ENCODE measurements at places on chromosomes 6 and 20.

- DNase-seq = no peak
These were observed 94.6 kb downstream of the BANF2 start for GRCh38 chr20:17794400-17794799.

- DNase-seq = no peak
These were observed 110.4 kb downstream of the SYCP2 start for GRCh38 chr20:59823030-59823423.

- DNase-seq = no peak
These were observed 115.4 kb downstream of the ISM1 start for GRCh38 chr20:13336308-13337089.

- DNase-seq = no peak
These were observed 381.8 kb downstream of the CENPW start for GRCh38 chr6:126721581-126722160.

DNA sequence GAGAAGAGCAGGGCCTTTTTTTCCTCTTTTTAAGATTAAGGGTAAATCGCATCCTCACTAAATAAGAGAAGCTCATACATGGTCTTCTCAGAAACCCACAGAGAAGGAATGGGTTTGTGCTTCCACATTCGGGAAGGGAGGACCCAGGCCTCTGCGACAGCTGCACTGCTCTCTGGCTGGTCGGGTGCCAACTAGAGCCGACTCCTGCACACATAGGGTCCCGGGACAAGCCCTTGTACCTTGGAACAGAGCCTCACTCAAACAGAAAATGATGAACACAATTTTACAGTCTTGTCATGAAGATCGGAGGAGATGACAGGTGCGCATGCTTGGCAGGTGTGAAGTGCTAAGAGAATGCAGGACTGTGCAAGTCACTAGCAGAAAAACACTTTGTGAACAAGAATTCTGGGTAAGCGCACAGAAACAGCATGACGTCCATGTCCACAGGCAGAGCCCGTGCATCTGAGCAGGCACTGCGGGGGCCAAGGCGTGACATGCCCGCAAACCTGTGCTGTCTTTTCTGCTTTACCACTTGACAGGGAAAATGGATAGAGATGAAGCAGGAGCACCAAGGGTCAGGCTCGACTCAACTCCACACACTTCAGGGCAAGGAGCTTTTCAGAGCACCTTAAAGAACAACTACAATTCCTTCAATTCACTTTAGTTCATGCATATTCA lies 101.0 kb upstream of the MPC1 start:
- DNase-seq = no peak

DNA sequence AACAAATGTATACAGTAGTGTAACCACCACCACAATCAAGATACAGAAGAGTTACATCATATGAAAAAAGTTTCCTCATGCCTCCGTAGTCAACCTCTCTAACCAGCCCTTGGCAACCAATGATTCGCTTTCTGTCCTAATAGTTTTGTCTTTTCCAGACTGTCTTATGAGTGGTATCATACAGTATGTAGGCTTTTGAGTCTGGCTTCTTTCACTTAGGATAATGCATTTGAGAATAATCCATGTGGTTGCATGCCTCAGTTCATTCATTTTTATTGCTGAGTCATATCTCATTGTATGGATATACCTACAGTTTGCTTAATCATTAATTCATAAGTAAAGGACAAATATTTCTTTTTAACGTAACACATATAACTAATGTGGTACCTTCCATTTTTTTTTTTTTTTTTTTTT lies 86.4 kb upstream of the RIPOR2 start:
- no peak for DNase-seq
